ENCODE measurements at places on chromosomes 4 and X. TPM values are rescaled to one million over a fixed set of nuclear protein-coding genes. Genes with fewer than 3 reads are reported as not detected.

LIMCH1 gene
- polyA plus RNA-seq, result 19.9 TPM

ENPEP gene
- 3.7 TPM for polyA plus RNA-seq

PAGE5 gene
- polyA plus RNA-seq, result not detected

ING2 gene
- polyA plus RNA-seq, result 12.3 TPM

- DNase-seq, result no peak
These were observed 601.0 kb downstream of the TMA16 start for GRCh38 chr4:164095313-164096110.
